ENCODE measurements at places on chromosomes 12 and 14.
A peak's percentile ranks its signal among the peaks of the same experiment; 100 is the strongest.

- DNase-seq: no peak
These were observed 24.1 kb downstream of the OR6S1 start for GRCh38 chr14:20617138-20618003.

DNA sequence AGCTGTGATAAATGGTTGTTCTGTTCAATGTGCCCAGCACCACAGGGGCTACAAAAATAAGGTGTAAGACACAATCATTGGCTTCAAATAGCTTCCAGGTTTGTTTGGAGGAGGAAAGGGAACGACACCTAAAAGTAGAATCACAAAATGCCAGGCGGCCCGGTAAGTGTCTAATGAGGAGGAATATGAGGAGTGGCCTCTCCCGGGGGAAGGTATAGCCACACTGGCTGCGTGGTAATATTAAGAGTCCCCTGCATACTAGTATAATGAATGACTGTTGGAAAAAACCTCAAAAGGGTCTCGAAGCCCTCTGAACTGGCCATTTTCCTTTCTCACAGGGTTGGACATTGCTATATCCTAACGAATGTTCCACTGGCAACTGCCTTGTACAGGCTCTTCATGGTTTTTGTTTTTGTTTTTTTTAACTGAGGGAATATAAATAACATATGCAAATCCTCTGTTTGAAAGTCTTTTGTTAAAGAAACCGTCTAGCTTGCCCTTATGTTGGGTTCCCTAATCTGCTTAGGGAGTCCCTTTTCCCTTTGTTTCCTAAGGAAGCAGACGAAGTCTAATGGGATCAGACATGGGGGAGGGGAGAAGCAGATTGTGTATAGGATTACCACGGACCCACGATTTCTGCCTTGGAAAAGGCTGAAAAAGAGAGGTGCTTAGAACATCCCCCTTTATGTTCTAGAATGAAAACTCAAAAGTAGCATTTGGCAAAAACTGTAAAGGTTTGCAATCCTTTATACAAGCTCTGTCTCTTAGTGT is 4.2 kb downstream of the CCDC60 start:
- no peak for DNase-seq

- DNase-seq: peak; percentile 59
These were observed 40.1 kb downstream of the SMIM41 start for GRCh38 chr12:52119398-52120254.

DNA sequence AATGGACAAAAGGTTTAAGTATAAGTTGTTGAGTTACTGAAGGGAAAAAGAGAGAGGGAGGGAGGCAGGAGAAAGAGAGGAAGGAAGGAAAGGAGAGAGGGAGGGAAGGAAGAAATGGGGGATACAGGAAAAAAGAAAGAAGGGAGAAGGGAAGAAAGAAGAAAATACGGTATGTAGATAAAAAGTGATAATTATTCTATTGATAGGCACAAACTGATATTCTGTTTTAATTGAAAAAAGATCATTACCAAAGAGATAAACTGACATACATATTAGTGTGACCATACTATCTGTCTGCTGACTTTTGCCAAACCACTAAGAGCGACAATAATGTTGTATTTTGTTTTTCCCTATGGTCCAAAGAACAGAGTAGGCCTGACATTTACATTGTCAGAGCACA is 154.5 kb downstream of the LRFN5 start:
- no peak for DNase-seq

- DNase-seq: no peak
These were observed 166.6 kb upstream of the PELI2 start for GRCh38 chr14:55951341-55952206.

DNA sequence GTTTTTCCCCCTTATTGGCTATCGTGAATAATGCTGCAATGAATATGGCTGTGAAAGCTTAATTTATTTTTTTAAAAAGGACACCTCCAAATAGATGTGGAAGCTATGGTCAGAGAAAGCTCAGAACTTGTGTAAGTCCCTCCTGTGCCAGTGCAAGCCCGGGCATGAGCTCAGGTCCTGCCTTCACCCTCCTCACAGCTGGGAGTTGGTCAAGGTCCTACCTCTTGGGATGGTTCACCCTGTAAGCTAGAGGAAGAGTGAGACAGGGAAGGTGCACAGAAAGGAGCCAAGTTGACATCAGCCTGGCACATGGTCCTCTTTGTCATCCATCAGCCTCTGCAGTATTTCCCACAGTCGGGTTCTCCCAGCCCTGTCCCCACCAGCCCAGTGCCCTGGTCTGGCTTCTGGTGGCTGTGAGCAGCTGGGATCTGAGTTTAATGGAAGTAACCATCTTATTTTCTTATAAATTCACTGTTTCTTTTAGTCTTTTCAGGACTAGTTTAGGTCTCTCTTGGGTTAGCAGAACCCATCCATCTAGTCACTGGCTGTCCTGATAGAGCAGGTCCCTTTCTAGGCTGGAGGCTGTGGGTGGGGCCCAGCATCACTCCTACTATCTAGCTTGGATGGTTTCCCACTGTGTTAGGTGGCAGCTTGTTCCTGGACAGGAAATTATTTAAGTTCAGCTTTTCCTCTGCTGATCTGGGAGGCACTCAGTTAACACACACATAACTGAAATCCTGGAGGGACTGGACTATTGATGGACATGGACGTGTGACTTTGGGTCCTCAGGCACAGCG is 11.8 kb upstream of the PLEKHG3 start:
- no peak for DNase-seq

DNA sequence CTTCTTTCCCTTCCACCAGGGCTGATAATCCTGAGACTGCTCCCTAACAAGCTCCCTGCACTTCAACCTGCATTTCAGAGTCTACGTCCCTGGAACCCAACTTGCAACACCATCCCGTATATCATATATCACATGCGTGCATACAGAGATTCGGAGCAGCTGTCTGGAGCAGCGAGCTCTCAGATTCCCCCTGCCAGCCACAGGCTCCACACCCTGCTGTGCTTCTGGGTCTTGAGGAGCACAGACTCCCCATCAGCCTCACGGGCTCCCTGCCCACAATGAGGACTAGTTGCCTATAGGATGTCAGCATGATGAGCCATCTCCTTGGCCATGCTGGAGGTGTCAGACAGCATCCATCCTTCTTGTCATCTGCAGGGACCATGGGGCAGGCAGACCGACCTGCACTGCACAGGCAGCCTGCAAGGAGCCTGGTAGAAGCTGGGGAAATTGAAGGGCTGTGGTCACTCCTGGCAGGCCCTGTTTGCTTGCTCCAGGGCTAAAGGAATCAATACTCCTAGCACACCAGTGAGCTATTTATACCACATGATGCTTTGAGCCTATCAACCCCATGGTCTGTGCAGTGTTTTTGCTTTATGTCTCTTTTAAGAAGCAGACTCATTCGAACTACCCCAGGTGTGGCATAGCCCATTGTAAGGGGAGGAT is 19.6 kb upstream of the HDAC7 start:
- no peak for DNase-seq

- DNase-seq: no peak
These were observed 237.5 kb upstream of the HMGA2 start for GRCh38 chr12:65586796-65587195.

GRCh38 chr12:104583301-104583700 is 126.6 kb downstream of the CHST11 start:
- no peak for DNase-seq

All from NCI-H1417 treated with DMSO at 0.1 percent for 48 hours (cell line).